Mucosa of descending colon (tissue), 3 donors: ENCODE measurements at places on chromosomes 7 and 10. TPM values are rescaled to one million over a fixed set of nuclear protein-coding genes. Genes with fewer than 3 reads are reported as not detected.

GARIN1A gene
- 1.3 TPM for total RNA-seq

DNA sequence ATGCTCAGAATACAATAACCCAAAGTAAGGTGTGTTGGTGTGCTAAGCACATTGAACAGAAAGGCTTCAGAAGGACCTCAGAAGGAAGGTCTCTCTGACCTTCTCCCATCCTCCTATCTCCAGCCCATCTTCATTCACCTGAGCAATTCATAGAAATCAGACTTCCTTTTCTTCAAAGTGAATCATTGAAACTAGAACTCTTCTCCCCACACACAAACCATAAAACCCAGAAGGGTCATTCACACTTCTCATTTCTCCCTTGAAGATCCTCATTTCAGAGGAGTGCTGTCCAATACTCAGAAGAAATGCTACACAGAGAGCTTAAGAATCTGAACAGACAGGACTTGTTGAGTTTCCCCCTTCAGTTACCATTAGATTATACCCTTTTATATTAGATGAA lies 89.5 kb downstream of the VWDE start:
- DNase-seq = no peak

DNA sequence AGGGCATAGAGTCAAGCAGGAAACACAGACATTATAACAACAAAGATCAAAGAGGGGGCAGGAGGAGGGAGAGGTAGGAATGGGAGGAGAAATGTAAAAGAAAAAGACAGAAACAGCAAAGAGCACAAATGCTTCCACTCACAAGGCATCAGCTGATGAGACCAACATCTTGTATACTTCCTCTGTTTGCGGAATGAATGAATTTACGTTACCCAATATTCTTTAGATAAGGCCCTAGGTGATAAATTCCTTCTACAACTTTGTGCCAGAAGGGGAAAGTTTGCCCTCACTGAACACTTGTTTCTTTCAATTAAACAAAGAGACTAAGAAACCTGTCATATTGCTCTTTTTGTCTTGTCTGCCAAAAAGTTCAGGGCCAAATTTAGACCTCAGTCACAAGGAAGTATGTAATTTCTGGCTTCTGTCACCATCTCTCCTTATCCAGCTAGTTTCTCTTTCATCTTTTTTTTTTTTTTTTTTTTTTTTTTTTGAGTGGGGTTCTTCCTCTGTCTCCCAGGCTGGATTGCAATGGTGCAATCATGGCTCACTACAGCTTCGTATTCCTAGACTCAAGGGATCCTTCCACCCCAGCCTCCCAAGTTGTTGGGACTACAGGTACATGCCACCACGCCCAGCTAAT lies 116.4 kb upstream of the NANOS1 start:
- DNase-seq = no peak

GRCh38 chr7:159141167-159141566 lies 3.5 kb downstream of the VIPR2 start:
- DNase-seq = no peak

DNA sequence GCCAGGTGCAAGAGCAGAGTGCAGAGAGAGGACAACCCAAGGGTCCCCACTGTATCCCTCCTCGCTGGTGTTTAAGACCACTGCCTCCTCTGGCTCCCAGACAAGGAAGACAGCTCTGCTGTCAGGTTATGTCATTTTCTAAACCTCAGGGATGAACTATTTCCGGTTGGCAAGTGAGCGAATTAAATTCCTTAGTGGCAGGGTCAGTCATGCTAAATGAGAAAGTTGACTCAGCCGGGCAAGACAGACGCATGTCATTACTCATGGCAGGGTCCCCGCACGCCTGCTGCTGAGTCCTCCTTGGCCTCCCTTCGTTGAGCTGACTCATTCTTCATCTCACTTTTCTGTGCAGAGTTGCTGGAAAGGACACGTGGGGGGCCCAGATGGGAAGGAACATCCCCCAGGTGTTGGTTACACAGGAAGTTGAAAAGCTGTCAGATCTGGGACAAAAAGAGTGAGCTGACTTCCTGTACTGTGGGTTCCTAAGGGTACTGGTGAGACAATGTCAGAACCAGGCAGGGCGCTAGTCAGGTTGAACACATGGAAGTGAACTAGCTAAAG lies 47.1 kb upstream of the UCN3 start:
- no peak for DNase-seq
